ENCODE measurements at places on chromosomes 13 and 19.

DNA sequence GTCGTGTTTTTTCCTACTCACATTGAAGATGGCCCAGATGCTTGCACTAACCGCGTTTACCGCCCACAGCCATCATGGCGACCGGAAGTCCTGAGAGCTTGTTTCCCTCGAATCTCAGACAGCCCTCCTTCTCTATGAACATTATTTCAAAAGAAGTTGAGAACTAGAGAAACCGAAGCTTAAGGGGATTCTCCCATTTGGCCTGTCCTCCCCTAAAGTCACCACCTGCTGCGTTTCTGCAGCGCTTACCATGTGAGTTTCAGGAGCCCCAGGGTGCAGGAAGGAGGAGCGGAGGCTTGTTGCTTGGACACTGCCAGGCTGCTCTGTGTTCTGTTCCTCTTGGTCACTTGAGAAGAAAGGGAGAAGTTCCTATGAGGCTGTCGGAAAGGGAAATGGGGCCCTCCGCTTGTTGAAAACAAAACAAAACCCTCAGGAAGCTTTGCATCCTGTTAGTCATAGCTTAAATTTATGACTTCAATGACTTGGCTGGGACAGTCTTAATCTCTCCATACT is 6.2 kb downstream of the CARD8 start:
- peak; percentile 52 for DNase-seq

GRCh38 chr19:9431475-9431874 is 3.9 kb downstream of the ZNF266 start:
- peak; percentile 22 for DNase-seq

DNA sequence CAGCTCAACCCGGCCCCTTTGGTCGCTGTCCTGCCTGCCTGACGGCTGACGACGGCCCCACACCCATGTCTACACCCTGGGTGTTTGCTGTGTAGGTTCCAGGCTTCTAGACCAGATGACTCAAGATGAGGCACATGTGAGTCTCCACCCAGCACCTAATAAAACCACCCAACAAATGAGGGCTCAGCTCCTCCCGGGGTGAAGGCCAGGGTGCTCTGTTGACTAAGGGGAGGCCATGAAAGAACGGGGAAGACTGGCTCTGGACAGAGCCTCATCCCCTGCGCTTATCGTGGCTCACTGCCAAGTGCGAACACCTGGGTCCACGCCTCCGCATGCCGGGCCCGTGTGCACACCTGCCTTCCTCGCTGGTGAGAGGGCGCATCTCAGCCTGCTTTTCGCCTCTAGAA is 39.6 kb downstream of the COL4A2 start:
- no peak for DNase-seq

- peak; percentile 23 for DNase-seq
These were observed 1395.8 kb downstream of the EFNB2 start for GRCh38 chr13:105139380-105140285.

GRCh38 chr13:22121146-22121739 is 450.4 kb downstream of the FGF9 start:
- no peak for DNase-seq

GRCh38 chr13:50810998-50811397 is 32.5 kb downstream of the DLEU7 start:
- no peak for DNase-seq

DNA sequence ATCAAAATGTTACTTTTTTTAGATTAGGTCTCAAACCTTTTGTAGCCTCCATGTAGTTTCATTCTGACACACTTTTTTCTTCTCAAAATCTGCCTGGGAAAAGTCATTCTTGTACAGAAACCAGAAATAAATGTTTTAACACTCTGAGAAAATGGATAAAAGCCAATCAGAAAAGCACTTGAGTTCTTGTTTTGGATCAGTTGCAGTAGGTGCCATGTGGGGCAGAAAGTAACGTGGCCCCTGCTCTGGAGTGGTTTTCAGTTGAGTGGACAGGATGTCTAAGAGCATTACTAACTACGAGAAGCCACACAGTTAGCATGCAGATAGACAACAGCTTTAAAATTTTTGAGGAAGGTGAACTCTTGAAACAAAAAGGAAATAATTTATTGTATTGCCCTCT is 19.1 kb downstream of the GPR183 start:
- DNase-seq = no peak

DNA sequence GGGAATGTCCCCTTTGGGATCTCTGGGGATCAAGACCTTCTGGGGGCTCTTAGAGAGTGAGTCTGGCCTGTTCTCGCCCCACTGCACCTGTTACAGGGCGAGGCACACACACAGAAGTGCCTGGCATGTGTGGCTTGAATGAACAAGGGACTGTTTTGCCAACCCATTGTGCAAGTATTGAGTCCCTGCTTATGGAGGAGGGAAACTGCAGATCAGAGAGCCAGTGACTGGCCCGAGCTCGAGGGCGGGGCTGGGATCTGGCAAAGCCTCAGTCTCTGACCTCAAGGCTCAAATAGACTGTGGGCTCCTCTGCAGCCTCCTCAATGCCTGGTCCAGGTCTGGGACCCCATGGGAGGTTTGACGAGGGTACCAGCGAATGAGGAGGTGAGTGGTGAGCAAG is 5.5 kb downstream of the RAVER1 start:
- DNase-seq = no peak

GRCh38 chr13:35983206-35983605 is 148.0 kb downstream of the DCLK1 start:
- DNase-seq = no peak

DNA sequence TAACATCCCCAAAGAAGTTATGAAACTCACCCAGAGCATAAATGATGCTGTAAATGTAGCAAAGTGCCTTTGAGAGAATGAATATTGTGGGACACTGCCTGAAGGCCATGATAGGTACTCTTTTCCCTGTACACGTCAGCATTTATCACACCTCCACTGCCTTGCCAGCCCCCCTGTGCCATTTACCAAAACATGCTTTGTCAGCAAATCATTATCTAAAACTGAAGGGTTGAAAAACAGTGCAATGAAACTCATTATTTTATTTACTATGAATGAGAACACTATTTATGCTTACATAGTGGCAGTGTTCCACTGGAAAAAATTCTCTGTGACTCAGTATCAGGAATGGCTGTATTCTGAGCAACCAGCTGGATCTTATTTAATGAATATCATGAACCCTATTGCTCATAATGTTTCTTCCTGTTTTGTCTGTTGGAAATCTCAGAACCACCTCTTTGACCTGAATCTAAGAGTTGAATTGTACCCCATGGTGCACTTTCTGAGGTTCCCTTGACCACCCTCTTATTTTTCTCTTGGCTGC is 564.1 kb downstream of the DCT start:
- no peak for DNase-seq

DNA sequence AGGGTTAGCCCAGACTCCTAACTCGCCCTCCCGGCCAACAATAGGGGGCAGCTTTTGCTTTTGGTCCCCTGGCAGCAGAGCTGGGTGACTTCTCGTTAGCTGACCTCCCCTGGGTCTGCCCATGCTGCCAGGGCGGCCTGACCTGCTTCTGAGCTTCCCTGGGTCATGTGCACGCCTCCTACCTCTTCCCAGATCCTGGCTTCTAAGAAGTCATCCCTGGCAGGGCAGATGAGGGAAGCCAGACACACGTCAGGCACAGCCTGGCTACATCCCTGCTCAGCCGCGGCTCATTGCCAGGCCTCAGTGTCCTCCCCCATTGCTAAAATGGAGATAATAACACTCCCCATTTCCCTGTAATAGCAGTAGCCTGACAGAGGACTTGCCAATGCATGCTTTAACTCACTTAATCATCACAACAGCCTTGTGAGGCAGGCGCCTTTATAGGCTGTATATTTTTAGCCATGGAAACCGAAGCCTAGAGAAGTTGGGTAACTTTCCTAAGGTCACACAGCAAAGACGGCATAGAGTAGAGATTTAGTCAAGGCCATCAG is 2.1 kb downstream of the KCNK6 start:
- DNase-seq = no peak

DNA sequence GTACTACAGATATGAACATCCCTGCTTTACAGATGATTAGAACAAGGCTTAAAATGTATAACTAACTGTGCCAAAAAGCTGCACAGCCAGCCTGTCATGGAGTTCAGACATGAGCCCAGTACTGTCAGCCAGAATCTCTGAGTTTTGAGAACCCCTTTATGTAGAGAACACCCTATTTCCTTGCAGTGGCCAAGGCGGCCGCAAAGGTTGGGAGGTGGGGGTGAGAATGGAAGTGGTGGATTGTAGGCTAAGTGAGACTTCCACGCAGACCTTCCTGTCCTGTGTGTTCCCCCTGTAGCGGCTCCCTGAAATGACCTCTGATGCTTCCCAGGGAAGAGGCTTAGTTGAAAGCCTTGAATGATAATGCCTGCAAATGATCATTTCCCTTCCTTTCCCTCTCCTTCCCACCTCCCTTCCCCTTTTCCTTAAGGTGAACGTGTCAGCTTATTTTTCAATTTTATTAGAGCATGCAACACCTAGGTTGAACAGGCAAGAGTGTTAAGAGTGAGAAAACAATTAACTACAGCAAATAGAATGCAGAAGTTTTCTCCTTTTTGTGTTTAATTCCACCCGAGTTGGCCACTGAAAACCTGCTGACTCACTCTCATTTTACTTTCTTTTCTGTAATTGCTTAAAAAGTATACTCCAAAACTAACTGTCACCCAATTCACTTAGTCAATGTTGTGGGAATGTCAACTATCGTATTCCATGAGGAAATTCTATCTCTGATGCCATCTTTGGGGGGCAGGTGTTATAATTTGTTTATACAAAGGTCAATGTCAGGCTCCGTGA is 167.0 kb upstream of the EDNRB start:
- no peak for DNase-seq

GRCh38 chr13:96181911-96182310 is 92.0 kb downstream of the HS6ST3 start:
- no peak for DNase-seq

GRCh38 chr19:33556261-33556660 is 34.7 kb upstream of the PEPD start:
- no peak for DNase-seq

- no peak for DNase-seq
These were observed 1.5 kb downstream of the ERF start for GRCh38 chr19:42253245-42254088.

DNA sequence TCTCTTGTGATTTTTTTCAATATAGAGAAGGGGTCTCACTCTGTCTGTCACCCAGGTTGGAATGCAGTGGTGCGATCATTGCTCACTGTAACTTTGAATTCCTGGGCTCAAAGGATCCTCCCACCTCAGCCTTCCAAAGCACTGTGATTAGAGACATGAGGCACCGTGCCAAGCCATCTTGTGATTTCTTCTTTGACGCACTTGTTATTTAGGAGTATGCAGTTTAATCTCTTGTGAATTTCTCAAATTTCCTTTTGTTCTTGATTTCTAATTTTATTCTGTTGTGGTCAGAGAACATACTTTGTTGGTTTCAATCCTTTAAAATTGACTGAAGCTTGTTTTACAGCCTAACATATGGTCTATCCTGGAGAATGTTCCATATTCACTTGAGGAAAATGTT is 14.5 kb downstream of the IPO5 start:
- DNase-seq = no peak

GRCh38 chr13:102593466-102593865 is 3.3 kb upstream of the TPP2 start:
- no peak for DNase-seq

DNA sequence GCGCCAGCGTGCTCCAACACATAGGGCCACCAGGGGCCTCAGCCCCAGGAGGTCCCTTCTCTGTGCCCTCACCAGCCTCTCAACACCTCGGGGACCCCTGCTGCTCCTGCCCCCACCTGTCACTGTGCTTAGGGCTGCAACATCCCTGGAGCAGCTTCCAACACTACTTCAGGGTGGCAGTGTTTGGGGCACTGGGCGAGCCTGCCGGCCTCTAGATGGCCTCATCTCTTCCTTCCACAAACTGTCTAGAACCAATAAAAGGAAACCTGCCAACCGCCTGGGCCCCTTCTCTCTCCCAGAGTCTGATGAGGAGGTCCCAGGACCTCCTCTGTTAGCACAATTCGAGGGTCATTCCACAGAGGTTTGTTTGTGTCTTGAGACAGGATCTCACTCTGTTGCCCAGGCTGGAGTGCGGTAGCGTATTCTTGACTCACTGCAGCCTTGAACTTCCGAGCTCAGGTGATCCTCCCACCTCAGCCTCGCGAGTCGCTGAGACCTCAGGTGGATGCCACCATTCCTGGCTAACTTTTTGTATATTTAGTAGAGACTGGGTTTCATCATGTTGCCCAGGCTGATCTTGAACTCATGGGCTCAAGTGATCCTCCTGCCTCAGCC is 10.1 kb upstream of the SHD start:
- DNase-seq = no peak

GRCh38 chr13:106100171-106100919 is 435.1 kb downstream of the EFNB2 start:
- no peak for DNase-seq

DNA sequence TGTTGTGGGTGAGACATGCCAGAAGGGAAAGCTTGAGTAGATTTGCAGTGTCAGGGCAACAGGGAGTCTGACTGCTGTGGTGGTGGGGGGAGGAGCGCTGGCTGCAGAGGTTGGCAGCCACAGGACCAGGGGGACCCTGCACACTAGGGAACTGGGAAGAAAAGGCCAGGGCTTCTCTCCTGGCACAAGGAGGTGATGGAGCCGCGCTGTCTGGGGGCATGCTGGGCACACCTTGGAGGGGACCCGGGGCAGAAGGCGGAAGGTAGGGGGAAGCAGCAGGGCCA is 13.9 kb upstream of the EPHX3 start:
- no peak for DNase-seq

DNA sequence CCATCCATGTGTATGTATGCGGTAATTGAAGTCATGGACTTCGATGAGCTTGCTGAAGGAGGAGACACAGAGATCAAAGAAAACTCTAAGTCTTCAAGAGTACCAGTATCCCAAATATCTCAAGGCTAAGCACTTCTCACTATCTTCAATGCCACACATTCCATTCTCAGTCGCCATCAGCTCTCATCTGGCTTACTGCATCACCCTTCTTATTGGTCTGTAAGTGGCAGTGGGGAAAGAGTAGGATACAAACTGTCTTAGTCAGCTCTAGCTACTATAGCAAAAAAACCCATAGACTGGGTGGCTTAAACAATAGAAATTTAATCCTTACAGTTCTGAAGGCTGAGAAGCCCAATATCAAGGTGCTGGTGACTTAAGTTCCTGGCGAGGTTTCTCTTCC is 218.7 kb downstream of the POSTN start:
- DNase-seq = no peak

- no peak for DNase-seq
These were observed 54.7 kb upstream of the WASF3 start for GRCh38 chr13:26502826-26503225.

DNA sequence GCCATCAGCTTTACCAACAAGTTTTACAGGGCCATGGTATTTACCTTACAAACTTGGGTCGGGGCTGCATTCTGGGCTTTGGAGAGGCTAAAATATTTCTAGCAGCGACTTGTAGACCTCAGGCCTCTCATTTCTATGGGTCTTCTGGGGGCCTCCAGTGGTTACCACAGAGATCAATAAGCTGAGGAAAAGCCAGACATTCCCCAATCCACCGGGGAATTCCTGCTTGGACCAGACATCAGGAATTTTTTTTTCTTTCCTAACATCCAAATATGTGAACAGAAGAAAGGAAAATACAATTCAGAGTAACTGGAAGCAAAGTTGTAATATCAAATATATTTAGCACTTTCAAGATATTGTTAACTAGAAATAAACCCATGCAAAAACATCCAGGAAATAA is 1.5 kb downstream of the DZIP1 start:
- no peak for DNase-seq

Measured in stimulated activated CD8-positive, alpha-beta memory T cell treated with anti-CD3 and anti-CD28 coated beads, Interleukin-2, amount 100 ng/mL, for 1 hour (primary cell).